ENCODE measurements at places on chromosomes 6 and 20. TPM values are rescaled to one million over a fixed set of nuclear protein-coding genes. Genes with fewer than 3 reads are reported as not detected.

The WFDC10B gene
- total RNA-seq, result not detected

The UNC93A gene
- total RNA-seq, result not detected

The SYCP2 gene
- 4.3 TPM for total RNA-seq

The MYL9 gene
- total RNA-seq, result not detected

The GSTA3 gene
- not detected for total RNA-seq

The RBM24 gene
- total RNA-seq, result 0.19 TPM

The TCP11 gene
- total RNA-seq, result not detected

The MAPK13 gene
- 44.1 TPM for total RNA-seq

The NMBR gene
- total RNA-seq, result not detected

DNA sequence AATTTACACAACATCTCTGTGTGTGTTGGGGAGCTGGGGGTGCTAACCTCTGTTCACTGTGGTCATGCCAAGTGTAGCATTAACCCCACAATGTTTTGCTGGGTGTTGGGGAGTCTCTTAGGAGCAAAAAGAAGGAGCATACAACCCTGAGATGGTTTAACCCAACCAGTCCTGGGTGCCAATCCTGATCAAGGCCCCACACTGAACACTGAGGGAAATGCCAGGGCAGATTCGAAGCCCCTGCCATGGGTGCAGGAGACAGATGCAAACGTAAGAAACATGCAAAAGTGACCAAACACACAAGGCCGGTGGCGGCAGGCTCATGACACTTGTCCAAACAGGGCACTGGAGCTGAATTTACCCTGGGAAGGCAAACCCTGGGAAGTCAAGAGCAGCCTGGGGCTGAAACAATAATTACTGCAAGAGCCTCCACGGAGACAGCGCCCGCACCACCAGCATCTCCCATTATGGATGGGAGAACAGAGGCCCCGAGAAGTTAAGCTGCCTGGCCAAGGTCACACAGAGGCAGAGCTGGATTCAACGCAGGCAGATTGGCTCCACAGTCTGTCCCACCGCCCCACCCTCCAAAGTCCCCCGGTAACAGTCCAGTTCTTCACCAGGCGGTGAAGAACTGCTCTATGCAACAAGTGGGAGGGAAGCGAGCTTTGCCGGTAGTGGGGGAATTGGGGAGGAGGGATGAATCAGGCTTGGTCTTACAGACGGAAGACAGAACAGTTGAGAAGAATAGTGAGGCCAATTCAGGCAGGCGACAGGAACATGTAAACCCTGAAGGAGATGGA, 8.5 kb downstream of the ACSS1 start:
- peaks cover 44% of the 10 kb centered on the region for H3K36me3 ChIP-seq
- H3K27ac ChIP-seq, result no peak overlapping the region
- H3K4me3 ChIP-seq, result no peak overlapping the region
- peaks cover 43% of the 10 kb centered on the region for H3K4me1 ChIP-seq
- H3K27me3 ChIP-seq, result no peaks in the 10 kb centered on the region
- DNase-seq, result no peak

- H3K4me3 ChIP-seq, result no peak overlapping the region
- H3K27me3 ChIP-seq, result no peaks in the 10 kb centered on the region
- H3K4me1 ChIP-seq, result no peaks in the 10 kb centered on the region
- no peak for DNase-seq
These were observed 23.4 kb downstream of the SIRPA start for GRCh38 chr20:1918491-1919165.

- H3K36me3 ChIP-seq, result no peaks in the 10 kb centered on the region
- DNase-seq, result no peak
- H3K4me1 ChIP-seq, result peaks cover 4% of the 10 kb centered on the region
- no peak overlapping the region for H3K4me3 ChIP-seq
- no peak overlapping the region for H3K27ac ChIP-seq
These were observed 100.4 kb downstream of the LY86 start for GRCh38 chr6:6688951-6689350.

DNA sequence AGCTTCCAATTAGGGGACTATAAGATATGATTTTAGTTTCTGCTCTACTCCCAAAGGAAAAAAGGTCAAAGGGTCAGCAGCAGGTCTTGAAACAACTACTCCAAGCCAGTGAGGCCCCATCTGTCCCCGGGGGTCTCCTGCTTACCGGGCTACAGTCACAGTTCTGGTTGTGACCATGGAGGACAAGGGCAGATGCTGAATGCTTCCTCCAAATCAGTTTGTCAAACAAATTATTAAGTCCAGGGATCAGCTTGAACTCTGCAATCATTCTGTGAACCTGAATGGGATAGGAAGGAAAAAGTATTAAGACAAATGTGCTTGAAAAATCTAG, 60.2 kb downstream of the MYH7B start:
- H3K27ac ChIP-seq, result no peak overlapping the region
- no peaks in the 10 kb centered on the region for H3K27me3 ChIP-seq
- H3K4me3 ChIP-seq, result no peak overlapping the region
- peaks cover 28% of the 10 kb centered on the region for H3K36me3 ChIP-seq

- H3K27me3 ChIP-seq, result no peaks in the 10 kb centered on the region
- no peaks in the 10 kb centered on the region for H3K4me1 ChIP-seq
- no peaks in the 10 kb centered on the region for H3K36me3 ChIP-seq
- H3K27ac ChIP-seq, result no peak overlapping the region
- H3K4me3 ChIP-seq, result no peak overlapping the region
These were observed 145.6 kb downstream of the TBX18 start for GRCh38 chr6:84618836-84619235.

DNA sequence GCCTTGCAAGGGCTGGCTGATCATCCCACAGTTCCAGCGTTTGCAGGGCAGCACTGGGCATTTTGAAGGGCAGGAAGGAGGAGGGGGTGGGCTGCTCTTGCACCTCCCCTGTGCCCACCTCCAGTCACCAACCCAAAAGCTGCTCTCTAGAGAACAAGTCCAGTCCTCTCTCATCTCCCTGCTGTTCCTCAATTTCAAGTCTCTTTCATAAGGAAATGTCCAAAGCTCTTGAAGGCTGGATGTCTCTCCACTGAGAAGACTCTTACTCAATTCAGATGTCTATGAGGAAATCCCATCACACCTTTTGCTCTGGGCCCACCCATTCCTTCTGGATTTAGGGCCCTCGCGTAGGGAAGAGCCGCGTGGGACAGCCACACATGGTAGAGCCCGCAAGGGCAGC, 31.7 kb downstream of the WRNIP1 start:
- no peaks in the 10 kb centered on the region for H3K27me3 ChIP-seq
- no peak overlapping the region for H3K27ac ChIP-seq
- H3K4me1 ChIP-seq, result peaks cover 10% of the 10 kb centered on the region
- no peaks in the 10 kb centered on the region for H3K36me3 ChIP-seq
- no peak for DNase-seq

- no peak for DNase-seq
- no peak overlapping the region for H3K4me3 ChIP-seq
- H3K27ac ChIP-seq, result no peak overlapping the region
- H3K27me3 ChIP-seq, result no peaks in the 10 kb centered on the region
These were observed 32.7 kb downstream of the TRDN start for GRCh38 chr6:123604067-123604466.

- no peaks in the 10 kb centered on the region for H3K36me3 ChIP-seq
- no peaks in the 10 kb centered on the region for H3K27me3 ChIP-seq
- DNase-seq, result no peak
These were observed 8.7 kb downstream of the RNF24 start for GRCh38 chr20:4006640-4007039.

- H3K4me1 ChIP-seq, result no peaks in the 10 kb centered on the region
- no peak overlapping the region for H3K27ac ChIP-seq
- DNase-seq, result no peak
- no peaks in the 10 kb centered on the region for H3K36me3 ChIP-seq
- no peaks in the 10 kb centered on the region for H3K27me3 ChIP-seq
- H3K4me3 ChIP-seq, result no peak overlapping the region
These were observed 597.4 kb upstream of the HS3ST5 start for GRCh38 chr6:114940181-114940580.

DNA sequence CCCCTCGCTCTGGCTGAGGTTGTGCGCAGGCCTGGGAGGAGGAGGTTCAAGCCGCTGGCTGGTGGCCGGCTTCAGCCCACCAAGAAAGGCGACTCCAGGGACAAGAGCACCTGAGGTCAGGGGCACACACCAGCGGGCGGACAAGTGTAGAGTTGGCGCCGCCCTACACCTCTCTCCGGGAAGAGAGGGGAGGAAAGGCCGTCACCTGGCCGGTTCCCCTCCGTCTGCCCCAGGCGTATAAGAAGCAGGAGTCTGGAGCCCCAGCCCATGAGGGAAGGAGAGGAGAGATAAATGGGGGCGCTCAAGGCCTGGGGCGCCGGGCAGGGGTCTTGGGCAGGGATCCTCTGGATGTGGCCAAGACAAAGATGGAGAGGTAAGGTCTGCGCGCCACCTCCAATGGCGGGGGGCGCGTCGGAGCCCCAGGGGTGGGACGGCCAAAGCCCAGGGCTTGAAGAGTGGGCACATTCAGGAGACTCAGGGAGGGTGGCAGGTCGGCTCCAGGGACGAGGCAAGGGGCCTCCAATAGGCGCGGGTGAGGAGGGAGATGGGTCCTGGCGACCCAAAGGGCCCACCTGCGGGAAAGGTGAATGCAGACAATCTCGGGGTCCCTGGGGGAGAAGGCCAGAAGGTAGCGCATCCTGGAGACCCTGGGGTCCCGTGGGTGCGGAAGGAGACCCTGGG, 826 bp downstream of the RIMS4 start:
- H3K36me3 ChIP-seq, result no peaks in the 10 kb centered on the region
- no peaks in the 10 kb centered on the region for H3K4me1 ChIP-seq
- no peak overlapping the region for H3K4me3 ChIP-seq
- no peak overlapping the region for H3K27ac ChIP-seq
- DNase-seq, result no peak
- H3K27me3 ChIP-seq, result peaks cover 12% of the 10 kb centered on the region

- H3K36me3 ChIP-seq, result no peaks in the 10 kb centered on the region
- no peak overlapping the region for H3K27ac ChIP-seq
- DNase-seq, result no peak
- H3K4me3 ChIP-seq, result no peak overlapping the region
These were observed 15.8 kb upstream of the THBS2 start for GRCh38 chr6:169269180-169270076.

- no peak overlapping the region for H3K27ac ChIP-seq
- H3K4me1 ChIP-seq, result peaks cover 4% of the 10 kb centered on the region
- H3K36me3 ChIP-seq, result peaks cover 6% of the 10 kb centered on the region
- H3K27me3 ChIP-seq, result no peaks in the 10 kb centered on the region
- no peak overlapping the region for H3K4me3 ChIP-seq
- DNase-seq, result no peak
These were observed 9.2 kb downstream of the SLC35A1 start for GRCh38 chr6:87481931-87482330.

- no peaks in the 10 kb centered on the region for H3K4me1 ChIP-seq
- no peak overlapping the region for H3K27ac ChIP-seq
- H3K4me3 ChIP-seq, result no peak overlapping the region
- no peak for DNase-seq
- H3K36me3 ChIP-seq, result no peaks in the 10 kb centered on the region
These were observed 238.1 kb upstream of the MARCKS start for GRCh38 chr6:113619077-113619476.

- no peaks in the 10 kb centered on the region for H3K36me3 ChIP-seq
- DNase-seq, result no peak
- H3K4me3 ChIP-seq, result no peak overlapping the region
- peaks cover 2% of the 10 kb centered on the region for H3K27me3 ChIP-seq
These were observed 128.0 kb downstream of the UST start for GRCh38 chr6:148874698-148875293.

DNA sequence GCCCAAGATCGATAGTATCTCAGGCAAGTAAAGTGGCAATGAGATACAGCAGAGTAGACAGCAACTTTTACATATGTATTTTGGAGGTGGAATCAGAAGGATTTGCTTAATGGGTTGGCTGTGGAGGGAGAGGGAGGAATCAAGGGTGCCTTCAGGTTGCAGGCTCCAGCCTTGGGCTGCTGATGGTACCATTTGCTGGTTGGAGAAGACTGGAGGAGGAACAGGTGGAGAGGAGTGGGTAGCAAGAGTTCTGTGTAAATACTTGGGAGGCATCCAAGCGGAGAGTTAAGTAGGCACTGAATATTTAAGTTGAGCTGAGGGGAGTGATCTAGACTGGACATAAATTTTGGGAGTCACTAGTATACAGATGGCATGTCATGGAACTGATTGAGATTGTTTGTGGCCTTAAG, 5.2 kb downstream of the BICRAL start:
- no peaks in the 10 kb centered on the region for H3K27me3 ChIP-seq
- peak overlapping the region; percentile 15 for H3K27ac ChIP-seq
- no peak for DNase-seq
- no peaks in the 10 kb centered on the region for H3K36me3 ChIP-seq
- peak overlapping the region; percentile 38 for H3K4me3 ChIP-seq
- peaks cover 41% of the 10 kb centered on the region for H3K4me1 ChIP-seq

DNA sequence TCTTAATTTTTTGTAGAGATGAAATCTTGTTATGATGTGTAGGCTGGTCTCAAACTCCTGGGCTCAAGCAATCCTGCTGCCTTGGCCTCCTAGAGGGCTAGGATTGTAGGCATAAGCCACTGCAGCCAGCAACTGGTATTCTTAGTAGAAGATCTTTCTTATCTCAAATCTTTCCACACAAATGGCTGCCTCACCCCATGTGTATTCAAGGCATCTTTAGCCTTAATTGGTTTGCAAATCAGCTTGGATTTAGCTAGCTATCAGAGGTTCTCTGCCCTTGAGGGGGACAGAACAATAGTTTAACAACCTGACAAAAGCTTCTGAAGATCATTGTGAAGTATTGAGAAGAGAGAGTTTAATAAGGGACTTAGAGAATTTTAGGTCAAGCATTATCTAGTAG, 17.9 kb upstream of the ABRACL start:
- H3K4me3 ChIP-seq, result no peak overlapping the region
- no peaks in the 10 kb centered on the region for H3K4me1 ChIP-seq
- H3K27me3 ChIP-seq, result no peaks in the 10 kb centered on the region
- no peaks in the 10 kb centered on the region for H3K36me3 ChIP-seq
- DNase-seq, result no peak
- H3K27ac ChIP-seq, result no peak overlapping the region

- H3K27ac ChIP-seq, result no peak overlapping the region
- H3K36me3 ChIP-seq, result no peaks in the 10 kb centered on the region
- no peak for DNase-seq
These were observed 16.5 kb upstream of the SPDEF start for GRCh38 chr6:34572585-34572984.

- DNase-seq, result no peak
- no peak overlapping the region for H3K27ac ChIP-seq
These were observed 5.5 kb downstream of the REV3L start for GRCh38 chr6:111477481-111477938.
